ENCODE measurements at places on chromosomes 13 and 19. TPM values are rescaled to one million over a fixed set of nuclear protein-coding genes. Genes with fewer than 3 reads are reported as not detected.
A peak's percentile ranks its signal among the peaks of the same experiment; 100 is the strongest.

ZNF546 gene
- 4.5 TPM for polyA plus RNA-seq

PCP2 gene
- not detected for polyA plus RNA-seq

STOML3 gene
- polyA plus RNA-seq = 0.20 TPM

IGFLR1 gene
- 3.2 TPM for polyA plus RNA-seq

IL11 gene
- 0.24 TPM for polyA plus RNA-seq

LRRC8E gene
- polyA plus RNA-seq = 0.11 TPM

DNA sequence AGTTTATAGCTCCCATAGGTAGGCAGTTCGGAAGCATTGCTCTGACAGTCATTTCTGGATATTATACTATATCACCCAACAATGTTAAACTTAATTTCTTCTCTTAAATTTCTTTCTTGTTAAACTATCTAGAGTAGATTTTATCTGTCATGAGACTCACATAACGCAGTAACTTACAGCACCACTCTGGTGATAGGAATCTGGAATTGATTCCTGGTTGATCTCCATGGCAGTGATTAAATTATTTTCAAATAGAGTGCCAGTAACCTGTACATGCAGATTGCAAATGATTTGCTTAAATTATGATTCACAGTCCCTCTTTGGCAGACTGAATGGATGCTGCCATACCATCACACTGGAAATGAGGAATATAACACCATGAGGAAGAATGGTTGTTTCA, 722.1 kb downstream of the DACH1 start:
- DNase-seq = no peak

- DNase-seq = no peak
Observed at GRCh38 chr19:50912727-50913716, 1.8 kb upstream of the KLK4 start.

DNA sequence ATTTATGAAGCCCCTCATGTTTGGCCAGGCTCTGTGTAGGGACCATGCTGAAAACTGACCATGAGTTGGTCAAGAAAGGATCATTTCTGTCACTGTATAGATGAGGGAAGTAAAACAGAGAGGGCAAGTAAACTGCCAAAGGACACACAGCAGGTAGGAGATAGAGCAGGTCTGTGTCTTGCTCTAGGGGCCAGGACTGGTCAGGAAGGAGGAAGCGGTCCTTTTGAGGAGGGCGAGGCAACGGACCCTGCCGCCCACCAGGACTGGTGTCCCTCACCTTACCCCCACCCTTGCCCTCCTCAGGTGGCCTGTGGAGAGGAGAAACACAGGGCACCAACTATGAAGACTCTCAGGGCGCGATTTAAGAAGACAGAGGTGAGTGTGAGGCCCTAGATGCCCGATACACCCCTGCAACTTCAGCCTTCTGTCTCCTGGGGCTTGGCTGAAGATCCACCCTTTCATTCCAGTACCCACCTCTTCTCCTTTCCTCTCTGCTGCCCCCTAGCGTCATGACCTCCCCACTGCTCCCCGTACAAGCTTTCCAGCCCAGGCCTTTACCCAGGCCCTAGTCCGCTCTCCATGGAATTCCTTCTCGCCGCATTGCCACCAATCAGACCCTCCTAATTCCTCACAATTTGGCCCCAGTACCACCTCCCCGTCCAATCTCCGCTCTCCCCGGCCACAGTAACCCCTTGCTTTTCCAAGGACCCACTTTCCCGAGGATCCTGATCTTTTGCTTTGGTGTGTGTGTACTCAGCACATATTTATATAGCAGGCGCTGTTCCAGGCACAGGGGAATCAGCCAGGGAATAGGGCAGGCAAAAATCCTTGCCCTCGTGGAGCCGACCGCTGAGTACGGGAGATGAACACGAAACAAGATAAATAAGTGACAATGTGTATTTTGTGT, 3.9 kb downstream of the ANKRD24 start:
- DNase-seq = peak; percentile 55

DNA sequence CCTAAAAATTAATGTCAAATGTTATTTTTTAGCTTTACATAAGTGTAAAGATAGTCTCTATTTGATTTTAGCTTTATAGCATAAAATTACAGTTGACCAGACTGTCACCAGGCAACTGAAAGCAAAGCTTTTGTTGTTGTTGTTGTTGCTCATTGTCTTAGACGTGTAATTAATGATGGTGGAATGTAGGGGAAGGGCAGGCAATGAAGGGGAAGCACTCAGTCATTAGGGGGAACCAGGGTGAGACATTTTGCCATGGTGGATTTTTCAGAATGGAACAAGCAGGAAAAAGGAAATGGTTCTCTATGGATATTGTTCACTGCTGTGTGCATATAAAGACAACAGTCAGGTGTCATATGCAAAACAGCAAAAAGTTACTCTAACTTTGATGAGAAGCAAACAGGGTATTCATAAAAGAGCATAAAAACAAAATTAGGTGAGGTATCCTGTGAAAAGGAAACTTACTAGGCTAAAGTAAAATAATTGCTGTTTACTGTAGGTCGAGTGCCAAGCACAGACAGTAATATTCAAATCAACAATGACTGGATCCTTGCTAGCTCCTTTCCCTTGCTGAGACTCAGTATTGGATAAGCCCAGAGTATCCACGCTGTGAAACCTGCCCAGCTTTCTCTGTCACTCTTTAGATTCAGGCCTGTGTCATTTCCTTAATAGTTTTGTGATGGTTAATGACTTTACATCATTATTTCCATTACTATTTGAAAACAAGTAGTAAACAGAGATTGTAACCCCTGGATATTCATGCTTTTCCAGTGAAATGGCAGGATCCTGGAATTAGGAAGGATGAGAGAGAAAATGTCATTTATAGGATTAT, 110.5 kb downstream of the LRCH1 start:
- no peak for DNase-seq

DNA sequence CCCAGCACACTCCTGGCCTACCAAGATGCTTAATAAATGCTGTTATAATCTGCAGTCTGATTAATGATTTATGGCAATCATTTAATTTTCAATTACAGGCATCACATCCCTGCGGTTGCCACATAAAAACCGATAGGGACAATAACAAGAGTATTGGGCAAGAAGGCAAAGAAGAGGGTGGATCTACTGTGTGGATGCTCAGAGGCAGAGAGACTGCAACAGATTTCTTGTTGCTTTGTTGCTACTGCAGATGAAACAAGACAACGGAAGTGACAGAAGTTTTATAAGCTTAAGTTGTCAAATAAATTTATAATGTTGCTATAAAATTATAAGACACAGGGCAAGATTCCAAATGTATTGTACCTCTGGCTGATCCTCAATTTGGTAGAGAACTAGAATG, 154.8 kb downstream of the ABCC4 start:
- no peak for DNase-seq

DNA sequence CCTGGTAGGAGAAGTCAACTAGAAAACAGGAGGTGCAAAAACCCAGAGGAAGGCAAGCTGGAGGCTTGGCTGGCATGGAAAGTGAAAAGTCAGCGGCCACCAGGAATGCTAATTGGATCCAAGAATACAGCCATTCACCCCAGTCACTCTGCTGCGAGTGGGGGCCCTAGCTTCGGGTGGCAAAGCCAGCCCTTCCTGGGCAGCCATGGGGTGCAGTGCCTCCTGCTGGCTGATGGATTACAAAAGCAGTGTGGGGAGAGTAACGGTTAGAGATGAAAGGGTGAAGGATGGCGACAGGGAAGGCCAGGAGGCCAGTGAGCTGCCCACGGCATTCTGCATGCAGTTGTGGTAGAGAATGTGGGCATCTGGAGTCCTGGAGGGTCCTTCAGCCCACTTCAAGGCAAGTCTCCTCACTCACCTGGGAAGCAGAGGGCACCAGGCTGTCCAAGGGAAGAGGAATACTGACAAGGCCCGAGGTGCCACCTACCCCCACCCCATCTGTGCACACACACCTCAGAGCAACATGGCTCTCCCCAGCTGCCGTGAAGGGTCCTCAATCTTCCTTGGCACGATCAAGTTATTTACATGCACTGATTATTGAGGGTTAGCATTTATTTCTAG, 20.3 kb upstream of the EPHX3 start:
- DNase-seq = peak; percentile 34
